GM03348 (cell line): ENCODE measurements at places on chromosomes 2 and 18.

DNA sequence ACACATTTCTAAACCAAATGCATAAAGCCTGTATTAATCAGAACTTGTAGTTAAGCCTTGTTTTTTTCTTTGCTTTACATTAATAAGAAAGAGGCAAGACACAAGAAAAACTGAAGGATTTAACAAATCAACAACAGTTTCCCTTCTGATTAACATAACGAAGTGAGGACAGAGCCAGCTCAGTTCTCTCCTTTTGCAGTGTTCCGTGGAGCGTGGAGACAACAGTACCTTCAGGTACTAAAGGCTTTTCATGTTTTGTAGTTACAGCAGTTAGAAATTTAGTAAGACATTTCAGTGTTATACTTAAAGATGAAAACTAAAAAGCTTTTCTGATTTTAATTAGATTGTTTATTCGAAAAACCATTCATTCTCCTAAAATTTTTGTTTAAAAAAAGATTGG lies 115.2 kb downstream of the FMNL2 start:
- no peak for DNase-seq

DNA sequence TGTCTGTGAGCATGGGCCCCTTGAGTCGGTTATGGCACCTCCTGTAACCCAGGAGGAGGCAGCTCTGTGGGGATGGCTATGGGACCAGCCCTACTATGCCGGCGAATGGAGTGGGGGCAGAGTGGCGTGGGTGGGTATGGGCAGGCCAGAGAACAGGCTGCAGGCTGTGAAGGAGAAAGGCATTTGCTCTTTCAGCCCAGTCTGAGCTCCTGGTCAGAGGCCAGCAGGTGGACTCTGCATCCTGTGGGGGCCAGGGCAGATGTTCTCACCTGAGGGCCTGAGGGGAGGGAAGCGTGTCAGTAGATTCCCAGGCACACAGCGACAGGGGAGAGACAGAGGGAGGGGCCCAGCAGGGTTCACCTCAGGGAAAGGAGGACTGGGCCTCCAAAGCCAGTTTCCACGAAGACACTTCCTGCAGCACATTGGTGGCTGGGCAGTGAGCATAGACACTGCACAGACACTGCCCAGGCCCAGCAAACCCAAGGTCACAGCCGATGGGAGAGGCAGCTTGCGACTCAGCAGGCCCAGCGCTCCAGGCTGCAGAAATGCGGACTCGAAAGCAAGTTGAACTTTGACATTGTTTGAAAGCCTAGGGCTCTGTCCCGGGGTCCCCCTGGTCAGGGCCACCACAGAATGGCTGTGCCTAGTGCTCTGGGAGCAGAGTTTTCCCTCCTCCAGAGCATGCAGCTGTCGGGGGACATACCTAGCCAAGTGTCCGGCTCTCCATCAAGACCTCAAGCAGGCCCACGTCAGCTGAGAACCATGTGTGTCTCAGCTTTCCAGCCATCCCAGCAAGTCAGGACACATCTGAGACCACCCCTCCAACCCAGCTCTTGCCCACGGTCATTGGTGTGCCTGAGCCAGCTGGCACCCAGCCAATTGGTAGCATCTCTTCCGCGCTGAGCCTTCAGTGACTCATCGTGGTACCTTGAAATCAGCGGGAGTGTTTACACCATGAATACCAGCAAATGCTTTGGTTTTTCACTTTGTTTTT lies 53.8 kb downstream of the TGOLN2 start:
- peak; percentile 39 for DNase-seq

GRCh38 chr2:219612577-219613286 lies 14.7 kb upstream of the SLC4A3 start:
- no peak for DNase-seq

GRCh38 chr2:149562324-149562723 lies 25.3 kb downstream of the MMADHC start:
- no peak for DNase-seq

DNA sequence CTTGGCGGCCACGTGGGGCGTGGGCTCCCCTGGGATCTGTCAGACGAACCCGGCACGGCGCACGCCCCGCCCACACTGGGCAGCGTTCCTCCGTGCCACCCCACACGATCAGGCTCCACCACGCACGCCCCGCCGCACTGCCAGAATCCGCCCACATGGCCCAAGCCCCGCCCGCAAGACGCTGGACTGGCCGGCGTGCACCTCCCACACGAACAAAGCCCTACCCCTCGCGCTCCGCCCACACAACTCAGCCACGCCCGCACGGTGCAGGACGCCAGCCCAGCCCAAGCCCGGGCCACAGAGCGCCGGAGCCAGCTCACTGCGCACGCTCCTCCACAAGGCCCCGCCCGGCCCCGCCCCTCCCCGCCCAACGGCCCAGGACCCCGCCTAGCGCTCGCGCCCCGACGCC lies 555 bp downstream of the TMEM18 start:
- peak; percentile 99 for DNase-seq

- DNase-seq: no peak
These were observed 376.1 kb downstream of the IRS1 start for GRCh38 chr2:226423498-226423960.

- peak; percentile 54 for DNase-seq
These were observed 419.9 kb downstream of the TGIF1 start for GRCh38 chr18:3869848-3870247.

DNA sequence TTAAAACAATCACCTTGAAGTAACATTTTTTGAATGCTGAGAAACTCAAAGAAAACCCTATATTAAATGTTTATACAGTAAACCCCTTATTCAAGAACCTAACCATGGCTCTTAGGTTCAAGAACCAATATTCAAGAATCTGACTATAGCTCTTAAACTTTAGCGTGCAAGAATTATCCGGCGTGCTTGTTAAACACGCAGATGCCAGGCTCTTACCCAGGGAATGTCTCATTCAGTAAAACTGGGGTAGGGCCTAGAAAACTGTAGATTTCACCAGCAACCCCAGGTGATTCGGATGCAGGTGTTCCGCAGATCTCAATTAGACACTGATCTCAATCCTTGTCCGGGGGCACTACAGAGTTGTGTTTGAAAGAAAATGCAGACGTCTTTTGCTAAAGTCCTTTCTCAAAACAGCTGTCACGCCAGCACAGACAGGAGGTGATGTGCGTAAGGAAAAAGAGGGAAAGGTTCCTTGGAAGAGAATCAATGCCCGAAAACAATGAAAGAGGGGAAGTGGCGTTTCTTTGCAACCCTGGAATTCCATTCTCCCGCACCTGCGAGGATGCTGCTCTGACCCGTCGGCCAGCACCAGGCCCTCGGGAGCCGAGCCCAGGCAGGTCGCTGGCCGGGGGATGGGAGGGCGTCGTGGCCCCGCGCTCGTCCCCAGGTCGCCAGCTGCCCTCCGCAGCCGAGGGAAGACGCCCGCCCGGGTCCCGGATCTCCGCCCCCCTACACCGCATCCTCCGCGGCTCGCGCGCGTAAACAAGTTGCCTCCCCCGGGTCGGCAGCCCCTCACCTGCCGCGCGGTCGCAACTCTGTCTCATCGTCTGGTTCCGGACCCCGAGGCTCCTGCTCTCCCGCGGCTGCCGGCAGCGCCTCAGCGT lies 851 bp downstream of the EIF2AK3 start:
- DNase-seq: peak; percentile 47

DNA sequence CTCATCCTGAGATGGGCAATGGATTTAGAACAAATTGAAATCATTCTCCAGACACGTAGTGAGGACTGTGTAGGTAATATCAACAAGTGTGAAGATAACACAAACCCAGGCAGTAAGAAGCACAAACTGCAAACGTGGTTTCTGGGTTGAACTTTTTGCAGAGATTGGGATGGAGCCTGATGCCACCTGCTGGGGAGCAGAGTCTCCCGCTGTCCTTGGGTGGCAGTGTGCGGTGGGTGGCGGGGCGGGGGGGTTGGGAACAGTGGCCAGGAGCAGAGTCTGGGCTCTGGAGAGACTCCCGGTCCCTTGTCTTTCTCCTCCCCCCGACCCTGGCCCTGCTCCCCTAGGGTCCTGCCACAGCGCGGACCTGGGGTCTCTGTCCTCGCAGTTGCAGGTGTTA lies 19.5 kb downstream of the TRAF3IP1 start:
- DNase-seq: no peak

DNA sequence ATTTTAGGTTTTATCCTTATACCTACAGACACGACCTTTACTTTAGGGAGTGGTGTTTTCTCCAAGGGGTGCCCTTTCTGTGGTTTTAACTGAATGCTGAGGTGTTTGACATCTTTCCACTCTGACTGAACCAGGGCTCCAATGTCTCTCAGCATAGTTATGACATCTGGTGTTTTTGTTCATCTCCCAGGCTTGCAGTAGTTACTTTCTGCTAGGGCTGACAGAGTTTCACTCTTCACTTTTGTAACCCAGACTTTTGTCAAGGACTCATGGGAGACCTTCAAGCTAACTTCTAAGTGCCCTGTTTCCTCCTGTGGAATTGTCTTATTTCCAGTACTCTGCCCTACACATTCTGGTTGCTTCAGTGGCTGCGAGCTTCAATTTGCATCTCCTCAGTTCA lies 103.1 kb downstream of the CCDC85A start:
- DNase-seq: no peak

GRCh38 chr2:37085731-37086147 lies 1.4 kb downstream of the GPATCH11 start:
- DNase-seq: peak; percentile 2

GRCh38 chr2:198347349-198347748 lies 543.0 kb downstream of the PLCL1 start:
- peak; percentile 2 for DNase-seq

GRCh38 chr2:199556527-199557285 lies 99.0 kb upstream of the SATB2 start:
- peak; percentile 14 for DNase-seq

- DNase-seq: peak; percentile 51
These were observed 93.3 kb downstream of the CTAGE1 start for GRCh38 chr18:22324191-22325131.

DNA sequence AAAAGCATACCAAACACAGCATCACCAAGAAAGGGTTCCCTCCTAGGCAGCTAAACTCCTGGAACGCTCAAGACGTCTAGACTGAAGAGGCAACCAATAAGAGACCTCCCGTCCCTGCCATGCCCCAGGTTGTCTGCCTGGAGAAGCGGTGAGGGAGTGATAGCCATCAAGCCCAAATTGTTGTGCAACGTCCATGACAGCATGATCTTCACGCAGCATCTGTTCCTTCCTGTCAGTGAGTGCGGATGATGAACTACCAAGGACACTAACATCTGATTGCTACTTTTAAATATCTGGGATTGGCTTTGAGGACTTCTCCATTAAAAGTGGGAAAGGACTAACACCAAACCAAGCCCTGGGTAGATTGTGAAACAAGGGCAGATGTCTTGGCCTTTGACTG lies 149.7 kb downstream of the TXNL1 start:
- DNase-seq: no peak
